ENCODE measurements at places on chromosomes 4 and X.
A peak's percentile ranks its signal among the peaks of the same experiment; 100 is the strongest.

- DNase-seq = peak; percentile 42
These were observed 96.4 kb upstream of the IQCM start for GRCh38 chr4:149912000-149912399.

- DNase-seq = peak; percentile 24
These were observed 103.7 kb upstream of the SCML1 start for GRCh38 chrX:17633546-17633945.

DNA sequence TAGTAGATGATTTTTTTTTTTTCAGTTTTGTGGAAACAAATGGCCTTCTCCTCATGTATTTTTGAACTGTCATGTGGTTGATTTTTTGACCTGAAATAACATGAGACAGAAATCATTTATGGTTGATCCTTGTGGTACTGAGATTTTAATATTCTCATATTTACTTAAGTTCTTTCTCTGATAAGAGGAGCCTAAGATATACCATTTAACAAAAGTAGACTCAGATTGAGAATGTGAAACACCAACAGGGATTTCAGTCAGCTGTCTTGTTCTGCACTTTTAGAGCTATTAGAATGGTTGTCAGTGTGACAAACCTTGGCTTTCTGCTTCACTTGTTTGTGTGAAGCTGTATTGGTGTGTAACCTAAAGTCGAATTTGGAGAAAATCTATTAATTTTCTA, 575.7 kb downstream of the SPOCK3 start:
- DNase-seq = no peak

DNA sequence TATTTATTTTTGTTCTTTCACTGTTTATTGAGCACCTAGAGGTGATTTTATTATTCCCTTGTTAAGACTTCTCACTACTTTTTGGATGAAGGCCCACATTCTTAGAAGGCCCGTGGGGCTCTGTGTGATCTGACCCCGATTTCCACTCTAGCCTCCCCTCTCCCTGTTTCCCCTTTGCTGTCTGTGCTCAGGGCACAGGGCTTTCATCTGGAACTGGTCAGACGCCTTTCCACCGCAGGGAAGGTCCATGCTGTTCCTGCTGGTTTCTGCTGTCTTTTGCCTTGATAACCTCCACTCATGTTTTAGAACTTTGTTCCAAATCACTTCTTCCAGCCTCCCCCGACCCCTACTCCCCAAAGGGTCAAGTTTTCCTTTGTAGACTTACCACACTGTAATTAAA, 31.3 kb upstream of the ANAPC4 start:
- peak; percentile 8 for DNase-seq

DNA sequence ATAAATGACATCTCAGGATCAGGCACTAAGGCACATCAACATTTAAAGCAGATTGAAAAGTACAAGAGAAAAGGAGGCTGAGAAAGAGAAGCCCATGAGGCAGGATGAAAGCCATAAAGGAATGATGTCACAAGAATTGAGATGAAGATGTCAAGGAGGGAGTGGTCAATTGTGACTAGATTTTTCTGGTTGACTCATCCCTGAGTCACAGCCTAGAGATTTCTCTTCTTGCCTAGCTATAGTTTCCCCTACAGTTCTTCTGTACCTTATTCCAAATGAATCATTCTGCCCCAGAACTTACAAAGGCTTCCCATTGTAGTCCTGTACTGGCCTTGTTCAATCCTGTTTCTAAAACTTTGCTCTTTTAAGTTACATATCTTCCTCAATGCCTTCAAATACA, 3.4 kb upstream of the USP53 start:
- DNase-seq = no peak

DNA sequence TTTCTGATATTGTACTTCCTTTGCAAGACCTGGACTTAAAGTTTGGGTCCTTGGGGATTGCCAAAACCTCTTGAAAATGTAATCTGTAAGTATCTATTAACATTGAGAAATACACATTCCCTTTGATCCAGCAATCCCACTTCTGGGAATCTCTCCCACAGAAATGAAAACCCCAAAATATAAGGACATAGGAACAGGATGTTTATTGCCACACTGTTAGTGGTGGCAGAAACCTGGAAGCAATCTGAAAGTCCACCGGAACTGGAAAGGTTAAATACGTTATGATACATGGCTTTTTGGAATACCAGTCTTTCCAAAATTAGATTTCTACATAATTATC, 71.2 kb upstream of the STX18 start:
- DNase-seq = no peak

DNA sequence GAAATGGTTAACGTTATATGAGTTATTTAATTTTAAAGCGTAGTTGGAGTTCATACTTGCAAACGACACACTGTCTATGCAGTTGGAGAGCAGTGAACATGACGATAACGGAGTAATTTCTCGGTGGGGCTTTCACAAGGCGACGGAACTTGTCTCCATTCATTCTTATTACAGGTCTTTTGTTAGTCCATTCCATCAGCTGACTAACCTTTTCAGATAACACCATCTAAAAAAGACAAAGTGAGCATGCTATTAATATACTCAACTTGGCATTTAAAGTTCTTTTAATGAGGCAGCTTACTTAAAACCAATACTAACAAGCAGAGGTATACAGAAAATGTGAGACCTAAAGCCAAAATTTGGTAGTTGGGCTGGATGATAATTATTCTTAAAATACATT, 19.9 kb downstream of the MAGT1 start:
- DNase-seq = no peak

GRCh38 chrX:118755633-118756032, 28.2 kb downstream of the IL13RA1 start:
- DNase-seq = no peak

All from eye (tissue), 1 donor.